ENCODE measurements at places on chromosomes 1 and 21.

- no peak for DNase-seq
These were observed 12.3 kb upstream of the METTL13 start for GRCh38 chr1:171769171-171769570.

GRCh38 chr1:173479649-173480048 lies 2.5 kb downstream of the PRDX6 start:
- DNase-seq = no peak

GRCh38 chr1:103917795-103918194 lies 168.1 kb downstream of the AMY1C start:
- no peak for DNase-seq

GRCh38 chr1:95003433-95003738 lies 69.4 kb downstream of the ALG14 start:
- DNase-seq = no peak

DNA sequence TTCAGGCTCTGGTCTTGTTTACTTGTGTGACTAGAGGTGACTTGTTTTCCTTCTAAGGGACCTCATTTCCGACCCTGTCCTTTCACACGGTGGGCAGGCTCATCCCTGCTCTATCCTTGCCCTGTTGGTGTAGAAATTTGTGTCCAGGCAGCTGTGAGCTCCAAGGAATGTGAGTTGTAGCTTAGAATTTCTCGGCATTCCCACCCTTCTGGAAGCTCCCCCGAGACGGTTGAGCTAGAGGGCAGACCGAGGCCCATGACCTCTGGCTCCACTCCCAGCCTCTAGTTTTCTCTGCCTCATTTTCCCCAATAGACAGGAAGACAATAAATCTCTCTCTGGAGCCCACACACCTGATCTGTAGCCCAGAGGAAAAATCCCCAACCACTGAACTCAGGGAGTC lies 100.9 kb downstream of the NAV1 start:
- DNase-seq = no peak

- DNase-seq = no peak
These were observed 3.7 kb upstream of the BGLAP start for GRCh38 chr1:156238248-156238647.

GRCh38 chr1:212966616-212967015 lies 16.3 kb downstream of the VASH2 start:
- DNase-seq = no peak

- DNase-seq = no peak
These were observed 9.2 kb downstream of the TP53BP2 start for GRCh38 chr1:223836586-223836985.

- no peak for DNase-seq
These were observed 12.0 kb downstream of the TMEM9 start for GRCh38 chr1:201142011-201142848.

- no peak for DNase-seq
These were observed 34.3 kb upstream of the RAP1GAP start for GRCh38 chr1:21703318-21703963.

DNA sequence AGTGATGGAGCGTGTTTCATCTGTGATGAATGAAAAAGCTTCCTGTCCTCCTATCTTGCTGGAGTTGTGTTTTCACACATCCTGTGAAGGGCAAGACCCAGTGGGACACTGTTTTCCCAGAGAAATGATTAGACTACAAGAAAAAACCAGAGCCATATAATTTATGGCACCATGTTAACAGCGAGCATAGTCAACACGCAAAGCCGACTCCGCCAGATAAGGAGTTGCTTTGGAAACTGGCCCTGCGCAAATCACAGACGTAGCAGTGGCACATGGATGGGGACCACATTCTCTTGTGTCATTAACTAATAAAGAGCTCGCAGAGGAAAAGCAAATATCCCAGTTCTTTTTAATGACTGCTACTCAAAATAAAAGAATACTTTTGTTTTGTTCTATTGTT lies 471.2 kb upstream of the RUNX1 start:
- DNase-seq = no peak

DNA sequence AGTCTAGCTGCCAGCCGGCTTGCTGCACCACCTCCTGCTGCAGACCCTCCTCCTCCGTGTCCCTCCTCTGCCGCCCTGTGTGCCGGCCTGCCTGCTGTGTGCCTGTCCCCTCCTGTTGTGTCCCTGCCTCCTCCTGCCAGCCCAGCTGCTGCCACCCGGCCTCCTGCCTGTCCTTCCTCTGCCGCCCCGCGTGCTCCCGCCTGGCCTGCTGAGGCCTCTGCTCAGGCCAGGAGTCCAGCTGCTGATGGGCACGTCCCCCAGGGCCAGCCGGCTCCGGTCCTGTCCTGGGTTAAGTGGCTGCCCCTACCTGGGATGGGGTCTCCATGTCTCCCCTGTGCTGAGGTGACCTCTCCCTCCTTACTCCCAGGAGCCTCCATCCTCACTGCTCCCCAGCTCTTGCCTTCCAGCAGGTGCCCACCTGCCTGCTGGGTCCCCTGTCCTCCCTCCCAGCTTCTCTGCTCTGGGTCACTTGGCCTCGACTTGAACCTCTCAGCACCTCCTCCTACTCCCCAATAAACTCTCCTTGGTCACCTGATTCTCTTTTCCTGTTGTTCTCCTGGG lies 870 bp downstream of the KRTAP10-8 start:
- no peak for DNase-seq

DNA sequence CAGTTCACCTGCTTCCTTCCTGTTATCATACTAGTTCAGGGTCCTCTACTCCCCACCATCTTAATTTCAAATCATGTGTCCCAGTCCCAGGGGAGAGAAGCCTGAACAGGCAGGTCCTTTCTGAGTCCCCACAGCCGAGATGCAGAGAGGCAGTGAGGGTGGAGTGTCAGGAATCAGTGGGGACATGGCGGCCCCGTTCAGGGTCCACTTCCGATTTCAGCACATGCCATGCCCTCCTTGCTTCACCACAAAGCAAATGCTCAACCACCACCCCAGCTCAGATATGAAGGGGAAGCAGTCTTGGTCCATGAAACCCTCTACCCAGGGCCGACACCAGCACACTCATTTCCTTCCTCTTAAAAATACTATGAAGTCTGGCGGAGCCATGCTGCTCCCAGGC lies 5.2 kb upstream of the SEMA4A start:
- peak; percentile 33 for DNase-seq

DNA sequence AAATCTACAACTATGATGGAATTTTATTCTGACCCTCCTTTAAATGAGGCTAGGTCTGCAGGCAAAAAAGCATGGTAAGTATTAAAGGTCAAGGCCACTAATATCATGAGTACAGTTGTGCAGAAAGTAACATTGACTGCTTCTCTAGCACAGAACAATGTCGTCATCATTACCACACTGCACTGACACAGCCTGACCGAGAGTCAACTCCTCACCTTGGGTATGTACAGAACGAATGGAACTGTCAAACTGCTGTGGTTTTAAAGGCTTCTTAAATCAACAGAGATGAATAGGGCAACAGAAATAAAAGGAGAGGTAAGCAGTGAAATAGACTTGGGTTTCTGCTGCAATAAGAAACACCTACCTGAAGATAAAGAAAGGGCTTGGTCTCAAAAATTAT lies 88.8 kb downstream of the TBX15 start:
- DNase-seq = no peak

DNA sequence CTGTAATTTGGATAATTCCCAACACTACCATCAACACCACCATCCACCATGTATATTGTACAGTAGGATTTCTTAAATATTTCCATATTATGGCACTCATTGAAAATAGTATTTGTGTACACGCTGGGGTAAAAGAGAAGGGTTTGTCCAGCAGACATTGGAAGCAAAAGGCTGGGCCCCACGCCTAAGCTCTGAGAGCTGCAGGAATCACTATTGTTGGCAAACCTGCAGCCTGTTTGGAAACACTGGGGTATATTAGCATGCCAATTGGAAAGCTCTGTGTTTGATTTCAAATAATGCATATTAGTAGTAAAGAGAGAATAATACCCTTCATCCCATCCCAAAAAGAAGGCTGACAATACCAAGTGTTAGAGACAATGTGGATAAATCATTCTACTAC lies 81.5 kb upstream of the DPYD start:
- DNase-seq = no peak

GRCh38 chr1:21139601-21140000 lies 37.1 kb downstream of the EIF4G3 start:
- no peak for DNase-seq

All from activated CD4-positive, alpha-beta T cell treated with anti-CD3 and anti-CD28 coated beads, Interleukin-2, Interleukin-6, amounts not matched to agents 100 ng/mL and 50 ng/mL, durations not matched to agents 16 hours and 8 hours (primary cell).